ENCODE measurements at places on chromosomes 2 and 18.

GRCh38 chr2:54504866-54505265, 48.7 kb downstream of the SPTBN1 start:
- DNase-seq = no peak

- no peak for DNase-seq
Measured at GRCh38 chr18:25053466-25053865, 298.5 kb downstream of the ZNF521 start.

GRCh38 chr2:39120521-39120770, 405 bp downstream of the SOS1 start:
- no peak for DNase-seq

- no peak for DNase-seq
Measured at GRCh38 chr2:199366406-199366805, 91.3 kb downstream of the SATB2 start.

DNA sequence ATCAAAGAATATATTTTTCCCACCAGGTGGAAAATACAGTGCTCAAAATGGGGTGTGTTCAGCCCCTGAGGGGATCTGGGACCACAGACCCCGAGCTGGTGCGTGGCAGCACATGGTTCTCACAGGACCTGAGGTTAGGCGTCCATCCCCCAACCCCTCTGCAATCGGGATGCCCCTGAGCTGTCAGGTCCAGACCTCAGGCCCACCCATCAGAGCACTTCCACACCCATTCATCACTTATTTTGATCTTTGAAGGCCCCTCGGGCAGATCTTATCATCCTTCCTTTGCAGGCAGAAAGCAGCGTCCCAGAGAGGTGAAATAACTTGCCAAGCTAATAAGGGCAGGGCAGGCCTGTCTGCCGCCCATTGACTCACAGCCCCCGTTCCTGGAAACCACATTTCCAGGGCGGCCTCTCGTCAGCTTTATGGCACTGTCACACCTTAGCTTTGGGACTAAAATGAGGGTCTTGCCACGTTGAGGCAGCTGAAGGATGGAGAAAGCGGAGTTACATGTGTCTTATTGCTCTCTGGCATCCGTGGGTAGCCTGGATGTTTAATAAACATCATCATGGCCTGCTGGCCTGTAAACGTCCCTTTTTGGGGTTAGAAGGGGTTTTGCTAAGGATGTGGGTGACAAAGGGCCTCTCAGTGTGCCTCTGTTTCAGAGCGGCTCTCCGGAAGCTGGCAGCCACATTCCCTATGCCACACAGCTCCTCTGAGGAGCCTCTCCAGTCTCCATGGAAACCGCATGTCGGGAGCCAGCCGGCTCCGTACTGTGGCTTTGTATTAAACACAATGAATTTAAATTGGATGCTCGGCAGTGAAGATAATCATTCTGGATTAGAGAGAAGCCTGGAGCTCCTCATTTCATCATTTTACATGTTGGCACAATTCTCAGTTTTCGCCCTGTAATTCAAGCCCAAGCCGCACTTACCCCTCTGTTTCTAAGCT, 58.3 kb upstream of the MAPRE3 start:
- DNase-seq = no peak

- peak; percentile 24 for DNase-seq
Measured at GRCh38 chr2:202871300-202872141, at the start of gene ICA1L. Gene ICA1L, minus strand, starts transcription at chr2:202871766. Its CDS starts 42,757 bp downstream, at chr2:202829009.

DNA sequence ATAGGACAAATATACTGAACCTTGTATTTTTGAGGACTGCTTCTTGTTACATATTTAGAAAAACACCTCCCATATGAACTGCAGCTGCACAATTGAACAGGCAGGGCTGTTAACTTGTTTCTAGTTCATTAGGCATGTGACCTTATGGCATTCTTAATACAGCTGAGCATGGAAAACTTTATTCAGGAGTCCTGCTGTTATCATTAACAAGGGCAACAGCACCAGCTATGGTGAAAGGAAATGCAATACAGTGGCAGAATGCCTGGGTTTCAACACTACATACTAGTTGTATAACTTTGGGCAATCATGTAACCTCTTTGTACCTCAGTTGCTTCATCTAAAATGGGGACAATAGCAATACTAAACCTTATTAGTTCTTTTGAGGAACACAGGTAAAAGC, 71.8 kb downstream of the GDF7 start:
- DNase-seq = no peak

DNA sequence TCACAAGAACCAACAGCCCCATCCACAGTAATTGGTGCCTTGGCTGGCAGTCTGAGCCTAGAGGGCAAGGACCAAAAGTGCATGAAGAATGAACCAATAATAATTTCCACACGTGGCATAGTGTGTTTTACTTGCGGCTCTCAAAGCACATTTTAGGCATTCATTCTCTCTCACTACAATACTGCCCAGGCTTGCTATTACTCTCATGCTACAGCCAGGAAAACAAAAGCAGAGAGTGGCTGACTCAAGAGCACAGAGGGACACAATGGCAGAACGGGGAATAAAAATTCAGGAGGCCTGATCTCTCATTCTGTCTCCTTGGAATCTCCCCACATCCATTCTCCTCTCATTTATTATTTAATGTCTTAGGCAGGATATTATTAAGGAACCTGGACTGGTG, 57.0 kb upstream of the NOL4 start:
- DNase-seq = no peak
